ENCODE measurements at places on chromosomes 6 and 20. TPM values are rescaled to one million over a fixed set of nuclear protein-coding genes. Genes with fewer than 3 reads are reported as not detected.
A peak's percentile ranks its signal among the peaks of the same experiment; 100 is the strongest.

RAET1L gene
- total RNA-seq: not detected

LHFPL5 gene
- not detected for total RNA-seq

WFDC2 gene
- total RNA-seq: 258 TPM

KIAA1755 gene
- 2.6 TPM for total RNA-seq

PPP1R10 gene
- 44.9 TPM for total RNA-seq

FNDC11 gene
- total RNA-seq: 0.60 TPM

EIF6 gene
- 110 TPM for total RNA-seq

KCNK16 gene
- total RNA-seq: not detected

ARFGEF3 gene
- 22.6 TPM for total RNA-seq

PHACTR3 gene
- 4.1 TPM for total RNA-seq

DAAM2 gene
- 43.7 TPM for total RNA-seq

SLC17A2 gene
- not detected for total RNA-seq

DNA sequence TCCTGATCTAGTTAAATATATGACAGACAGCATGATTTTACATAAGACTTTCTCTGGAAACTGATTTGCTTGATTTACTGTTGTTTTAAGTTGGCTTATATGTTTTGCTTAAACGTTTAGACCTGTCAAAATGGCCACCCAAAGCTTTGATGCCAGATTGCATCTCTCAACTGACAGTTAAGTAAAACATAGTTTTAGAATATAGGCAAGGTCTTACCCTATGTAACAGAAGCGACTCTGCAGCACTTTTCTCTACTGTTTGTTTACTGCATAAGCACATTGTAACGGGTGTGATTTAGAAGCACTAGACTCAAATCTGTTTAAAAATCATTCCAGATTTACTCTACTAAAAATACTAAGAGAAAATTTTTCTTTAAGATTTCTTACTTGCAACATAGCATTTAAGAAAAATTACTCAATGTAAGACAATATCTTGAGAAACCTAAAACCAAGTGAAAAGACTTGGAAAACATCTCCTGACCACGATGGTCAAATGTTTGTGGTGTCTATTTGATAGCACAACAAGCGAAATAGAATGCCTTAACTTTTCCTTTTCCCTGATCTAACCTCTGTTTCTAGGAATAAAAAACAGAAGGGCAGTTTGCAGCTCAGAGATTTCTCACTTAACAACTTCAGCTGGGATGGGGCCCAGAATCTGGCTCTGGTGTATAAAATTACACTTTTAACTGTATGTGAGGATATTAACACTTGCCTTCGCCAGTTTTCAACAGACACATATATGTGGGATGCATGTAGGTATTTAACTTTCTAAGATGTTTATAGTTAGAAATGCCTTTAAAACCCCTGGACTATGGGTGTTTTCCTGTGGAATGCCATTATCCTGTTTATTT lies 47.4 kb downstream of the AIG1 start:
- H3K4me1 ChIP-seq: no peaks in the 10 kb centered on the region
- H3K27ac ChIP-seq: no peak overlapping the region
- no peaks in the 10 kb centered on the region for H3K27me3 ChIP-seq
- DNase-seq: no peak
- H3K4me3 ChIP-seq: no peak overlapping the region

GRCh38 chr6:22442826-22443225 lies 126.5 kb upstream of the HDGFL1 start:
- no peaks in the 10 kb centered on the region for H3K27me3 ChIP-seq
- no peaks in the 10 kb centered on the region for H3K36me3 ChIP-seq
- H3K27ac ChIP-seq: no peak overlapping the region

DNA sequence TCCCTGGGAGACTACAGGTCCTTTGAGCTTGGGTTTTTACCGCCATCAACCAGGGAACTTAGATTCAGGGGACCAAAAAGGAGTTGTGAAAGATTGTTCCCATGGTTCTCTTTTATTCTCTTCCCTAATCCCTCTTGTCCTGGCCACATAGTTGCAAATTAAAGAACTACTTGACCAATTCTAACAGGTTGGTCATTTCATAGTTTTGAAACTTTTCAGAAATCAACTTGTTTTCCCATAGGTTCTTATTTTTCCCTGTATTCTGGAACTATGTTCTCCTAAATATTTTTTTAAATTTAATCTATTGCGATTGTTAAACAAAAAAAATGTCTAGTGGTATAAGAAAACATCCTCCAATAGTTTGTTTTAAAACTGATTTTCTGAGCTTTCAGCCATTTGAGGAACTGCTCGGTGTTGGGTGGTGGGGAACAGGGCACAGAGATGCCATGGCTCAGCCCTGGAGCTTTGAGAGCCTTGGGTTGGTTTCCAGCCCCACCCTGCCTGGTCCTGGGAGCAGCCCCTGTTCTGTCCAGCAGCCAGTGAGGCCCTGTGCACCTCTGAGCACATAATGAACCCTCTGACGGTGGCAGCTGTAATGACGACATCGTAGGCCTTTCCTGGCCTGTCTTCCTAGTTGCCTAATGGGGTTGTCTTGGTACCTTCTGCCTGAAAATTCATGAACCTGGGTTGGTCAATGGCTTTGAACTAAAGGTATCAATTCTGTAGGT lies 53.5 kb downstream of the TBC1D7 start:
- peak overlapping the region; percentile 87 for H3K27ac ChIP-seq
- peak overlapping the region; percentile 52 for H3K4me3 ChIP-seq
- no peaks in the 10 kb centered on the region for H3K4me1 ChIP-seq
- H3K36me3 ChIP-seq: no peaks in the 10 kb centered on the region

GRCh38 chr6:11536795-11537194 lies 754 bp upstream of the TMEM170B start:
- peak overlapping the region; percentile 93 for H3K4me3 ChIP-seq
- peaks cover 45% of the 10 kb centered on the region for H3K4me1 ChIP-seq
- H3K27me3 ChIP-seq: no peaks in the 10 kb centered on the region
- no peaks in the 10 kb centered on the region for H3K36me3 ChIP-seq

- no peak overlapping the region for H3K4me3 ChIP-seq
- no peak overlapping the region for H3K27ac ChIP-seq
- H3K36me3 ChIP-seq: no peaks in the 10 kb centered on the region
- H3K27me3 ChIP-seq: no peaks in the 10 kb centered on the region
- no peak for DNase-seq
Observed at GRCh38 chr6:155967322-155967721, 511.7 kb upstream of the NOX3 start.

GRCh38 chr6:117494283-117494682 lies 11.8 kb downstream of the DCBLD1 start:
- no peaks in the 10 kb centered on the region for H3K36me3 ChIP-seq
- H3K4me3 ChIP-seq: no peak overlapping the region
- no peak for DNase-seq
- H3K27me3 ChIP-seq: no peaks in the 10 kb centered on the region

- no peaks in the 10 kb centered on the region for H3K4me1 ChIP-seq
- no peak overlapping the region for H3K27ac ChIP-seq
- DNase-seq: no peak
- H3K27me3 ChIP-seq: no peaks in the 10 kb centered on the region
- H3K4me3 ChIP-seq: no peak overlapping the region
Observed at GRCh38 chr6:72972579-72972978, 252.7 kb downstream of the KHDC1L start.

- no peaks in the 10 kb centered on the region for H3K36me3 ChIP-seq
- no peak overlapping the region for H3K27ac ChIP-seq
- H3K27me3 ChIP-seq: no peaks in the 10 kb centered on the region
- DNase-seq: no peak
- no peaks in the 10 kb centered on the region for H3K4me1 ChIP-seq
- no peak overlapping the region for H3K4me3 ChIP-seq
Observed at GRCh38 chr6:141439513-141439912, 693.2 kb upstream of the GJE1 start.

- H3K27ac ChIP-seq: peak overlapping the region; percentile 67
- peaks cover 2% of the 10 kb centered on the region for H3K4me1 ChIP-seq
- DNase-seq: peak; percentile 73
- no peaks in the 10 kb centered on the region for H3K36me3 ChIP-seq
- no peaks in the 10 kb centered on the region for H3K27me3 ChIP-seq
Observed at GRCh38 chr20:54067606-54068174, 2.7 kb downstream of the BCAS1 start.

- no peaks in the 10 kb centered on the region for H3K27me3 ChIP-seq
- no peaks in the 10 kb centered on the region for H3K36me3 ChIP-seq
- H3K27ac ChIP-seq: no peak overlapping the region
- no peaks in the 10 kb centered on the region for H3K4me1 ChIP-seq
Observed at GRCh38 chr6:109204511-109204910, 109.2 kb downstream of the CEP57L1 start.

GRCh38 chr6:134287859-134288537 lies 29.9 kb downstream of the SGK1 start:
- H3K27ac ChIP-seq: peak overlapping the region; percentile 86
- no peaks in the 10 kb centered on the region for H3K27me3 ChIP-seq
- H3K4me1 ChIP-seq: no peaks in the 10 kb centered on the region
- no peak overlapping the region for H3K4me3 ChIP-seq
- DNase-seq: no peak

DNA sequence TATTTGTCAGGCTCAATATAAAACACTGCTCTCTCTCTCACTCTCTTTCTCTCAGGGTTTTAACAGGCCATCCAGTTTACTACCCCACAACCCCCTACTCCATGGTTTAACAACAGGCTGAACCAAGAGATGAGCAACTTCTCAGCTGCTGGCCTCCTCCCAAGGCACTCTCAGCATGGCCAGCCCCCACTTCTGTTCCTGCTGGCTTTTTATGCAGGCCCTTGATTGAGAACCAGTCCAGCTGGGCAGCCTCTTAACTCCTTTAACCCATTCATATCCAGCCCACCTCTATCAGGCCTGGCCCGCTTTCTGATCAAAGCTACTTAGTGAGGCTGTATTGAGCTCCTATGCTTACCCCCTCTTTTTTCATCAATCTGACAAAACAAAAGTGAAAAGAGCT lies 346.8 kb upstream of the POU3F2 start:
- no peaks in the 10 kb centered on the region for H3K36me3 ChIP-seq
- H3K4me3 ChIP-seq: no peak overlapping the region
- H3K27me3 ChIP-seq: no peaks in the 10 kb centered on the region
- H3K4me1 ChIP-seq: no peaks in the 10 kb centered on the region
- no peak overlapping the region for H3K27ac ChIP-seq
- DNase-seq: peak; percentile 2

DNA sequence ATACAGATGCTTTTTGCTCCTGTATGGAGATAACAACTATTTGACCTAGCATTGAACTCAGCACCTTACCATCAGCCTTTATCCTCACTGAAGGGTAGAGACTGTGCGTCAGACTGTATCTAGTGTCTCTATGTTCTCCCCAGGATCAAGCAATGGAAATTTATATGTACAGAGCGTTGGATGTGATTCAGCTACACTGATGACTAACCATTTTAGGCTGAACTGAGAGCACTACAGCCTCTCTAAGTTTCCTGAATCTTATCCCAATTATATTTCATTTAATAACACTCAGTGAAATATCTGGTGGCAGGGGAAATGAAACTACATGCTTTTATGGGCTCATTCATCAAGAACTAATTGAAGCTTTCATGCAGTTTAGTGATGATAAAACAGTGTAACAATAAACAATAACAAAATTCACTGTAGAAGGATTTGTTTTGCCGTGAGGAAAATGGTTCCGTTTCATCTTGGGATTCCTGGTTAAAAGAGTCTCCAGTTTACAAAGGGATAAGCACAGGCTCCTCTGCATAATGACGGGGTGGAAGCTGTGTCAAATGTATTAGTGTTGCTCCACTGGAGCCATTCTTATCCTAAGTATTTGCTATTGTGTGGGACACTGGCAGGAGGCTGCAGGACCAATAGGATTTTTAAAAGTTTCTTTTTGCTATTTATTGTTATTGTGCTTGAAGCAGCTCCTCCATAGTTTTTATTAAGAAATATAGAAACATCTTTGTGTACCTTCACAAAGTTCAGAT lies 567.6 kb upstream of the MMS22L start:
- no peaks in the 10 kb centered on the region for H3K27me3 ChIP-seq
- DNase-seq: no peak
- H3K4me1 ChIP-seq: no peaks in the 10 kb centered on the region

- peak; percentile 68 for DNase-seq
- peak within 1 kb of the TSS; percentile 78 for H3K4me3 ChIP-seq
- H3K27me3 ChIP-seq: no peaks in the 10 kb centered on the region
- H3K27ac ChIP-seq: peak within 1 kb of the TSS; percentile 65
Observed at GRCh38 chr6:7910654-7911344, at the start of gene TXNDC5. TSS of gene TXNDC5 (minus strand) at chr6:7910788. CDS start at chr6:7910776, 12 bp downstream.

- no peak overlapping the region for H3K27ac ChIP-seq
- H3K36me3 ChIP-seq: no peaks in the 10 kb centered on the region
- H3K4me1 ChIP-seq: no peaks in the 10 kb centered on the region
- H3K27me3 ChIP-seq: no peaks in the 10 kb centered on the region
- no peak for DNase-seq
- H3K4me3 ChIP-seq: no peak overlapping the region
Observed at GRCh38 chr6:21348504-21349195, 244.9 kb upstream of the SOX4 start.

DNA sequence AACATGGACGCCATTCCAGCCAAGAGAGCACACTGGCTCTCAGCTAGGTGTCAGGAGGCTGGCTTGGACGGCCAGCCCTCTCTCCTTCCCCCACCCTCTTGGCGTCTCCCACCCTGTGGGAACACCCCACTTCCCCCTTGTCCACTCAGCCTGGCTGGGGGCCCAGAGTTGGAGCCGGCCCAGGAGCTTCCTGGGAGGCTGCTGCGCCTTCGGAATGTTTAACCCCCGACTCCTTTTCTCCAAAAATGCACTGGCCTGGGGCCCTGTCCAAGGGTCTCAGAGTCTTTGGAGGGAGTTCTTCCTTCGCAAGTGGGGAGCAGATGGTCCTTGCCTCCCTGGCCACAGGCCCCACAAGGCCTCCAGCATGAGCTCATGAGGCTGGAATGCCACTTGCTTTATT lies 4.1 kb downstream of the ADAM33 start:
- no peaks in the 10 kb centered on the region for H3K36me3 ChIP-seq
- H3K27ac ChIP-seq: no peak overlapping the region
- peaks cover 26% of the 10 kb centered on the region for H3K4me1 ChIP-seq
- peak; percentile 66 for DNase-seq
- peaks cover 80% of the 10 kb centered on the region for H3K27me3 ChIP-seq

DNA sequence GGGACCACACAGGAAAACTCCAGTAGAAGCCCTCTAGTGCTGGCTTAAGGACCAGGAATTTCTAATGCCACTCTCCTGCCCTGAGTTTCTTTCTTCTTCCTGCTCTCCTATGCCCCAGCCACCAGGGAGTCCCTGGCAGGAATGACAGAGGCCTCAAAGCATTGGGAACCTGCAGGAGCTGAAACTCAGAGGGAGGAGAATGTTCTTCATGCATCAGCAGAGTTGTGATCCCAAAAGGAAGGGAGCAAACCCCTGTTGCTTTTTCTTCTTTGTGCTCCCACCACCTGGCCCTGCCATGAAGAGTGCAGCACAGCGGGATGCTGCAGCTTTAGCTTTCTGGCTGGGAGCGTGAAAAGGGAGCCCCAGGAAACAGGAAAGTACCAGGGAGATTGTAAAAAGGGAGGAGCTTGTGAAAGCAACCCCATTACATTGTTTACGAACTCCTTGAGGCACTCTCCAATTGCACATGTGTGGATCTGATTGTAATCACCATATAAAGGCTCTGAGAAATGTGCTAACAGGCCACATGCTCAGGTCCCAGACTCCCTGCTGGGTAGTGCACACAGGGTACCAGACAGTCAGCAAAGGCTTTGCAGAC lies 34.7 kb upstream of the FKBP1A start:
- H3K4me1 ChIP-seq: no peaks in the 10 kb centered on the region
- no peaks in the 10 kb centered on the region for H3K27me3 ChIP-seq
- no peak overlapping the region for H3K27ac ChIP-seq
- H3K4me3 ChIP-seq: no peak overlapping the region

- no peak overlapping the region for H3K4me3 ChIP-seq
- no peak for DNase-seq
- no peaks in the 10 kb centered on the region for H3K4me1 ChIP-seq
- H3K27ac ChIP-seq: no peak overlapping the region
Observed at GRCh38 chr6:41358503-41358902, 23.1 kb downstream of the NCR2 start.
